ENCODE measurements at places on chromosomes 7 and 10.

GRCh38 chr10:75293446-75293820, 57.7 kb upstream of the COMTD1 start:
- DNase-seq = no peak

GRCh38 chr10:70913893-70914240, 25.5 kb upstream of the PCBD1 start:
- DNase-seq = no peak

GRCh38 chr7:139169816-139170215, 60.3 kb upstream of the ZC3HAV1 start:
- no peak for DNase-seq

DNA sequence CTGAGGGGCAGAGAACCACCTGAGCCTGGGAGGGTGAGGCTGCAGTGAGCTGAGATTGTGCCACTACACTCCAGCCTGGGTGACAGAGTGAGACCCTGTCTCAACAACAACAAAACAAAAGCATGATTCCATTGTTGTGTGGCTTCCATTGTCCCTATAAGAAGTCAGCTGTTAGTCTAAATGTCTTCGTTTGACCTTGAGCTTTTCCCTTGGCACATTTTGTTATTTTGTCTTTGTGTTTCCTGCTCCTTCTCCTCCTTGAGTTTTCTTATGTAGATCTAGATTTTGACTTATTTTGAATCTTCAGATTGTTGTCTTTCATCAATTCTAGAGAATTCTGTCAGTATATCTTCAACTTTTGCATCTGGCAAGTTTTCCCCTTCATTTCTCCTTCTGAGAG, 13.6 kb upstream of the JAKMIP3 start:
- DNase-seq = no peak

DNA sequence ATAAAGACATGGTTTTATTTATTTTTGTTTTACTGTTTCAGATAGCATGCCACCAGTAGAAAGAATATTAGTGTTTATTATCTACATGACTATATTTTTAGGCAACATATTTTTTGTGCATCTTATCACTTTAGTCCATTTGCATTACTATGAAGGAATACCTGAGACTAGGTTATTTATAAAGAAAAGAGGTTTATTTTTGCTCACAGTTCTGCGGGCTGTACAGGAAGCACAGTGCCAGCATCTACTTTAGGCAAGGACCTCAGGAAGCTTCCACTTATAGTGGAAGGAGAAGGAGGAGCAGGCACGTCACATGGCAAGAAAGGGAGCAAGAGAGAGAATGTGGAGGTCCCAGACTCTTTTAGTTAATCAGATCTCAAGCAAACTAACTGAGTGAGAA, 5.7 kb downstream of the CAV2 start:
- DNase-seq = no peak

GRCh38 chr10:88066876-88067275, 203.5 kb downstream of the PTEN start:
- no peak for DNase-seq

DNA sequence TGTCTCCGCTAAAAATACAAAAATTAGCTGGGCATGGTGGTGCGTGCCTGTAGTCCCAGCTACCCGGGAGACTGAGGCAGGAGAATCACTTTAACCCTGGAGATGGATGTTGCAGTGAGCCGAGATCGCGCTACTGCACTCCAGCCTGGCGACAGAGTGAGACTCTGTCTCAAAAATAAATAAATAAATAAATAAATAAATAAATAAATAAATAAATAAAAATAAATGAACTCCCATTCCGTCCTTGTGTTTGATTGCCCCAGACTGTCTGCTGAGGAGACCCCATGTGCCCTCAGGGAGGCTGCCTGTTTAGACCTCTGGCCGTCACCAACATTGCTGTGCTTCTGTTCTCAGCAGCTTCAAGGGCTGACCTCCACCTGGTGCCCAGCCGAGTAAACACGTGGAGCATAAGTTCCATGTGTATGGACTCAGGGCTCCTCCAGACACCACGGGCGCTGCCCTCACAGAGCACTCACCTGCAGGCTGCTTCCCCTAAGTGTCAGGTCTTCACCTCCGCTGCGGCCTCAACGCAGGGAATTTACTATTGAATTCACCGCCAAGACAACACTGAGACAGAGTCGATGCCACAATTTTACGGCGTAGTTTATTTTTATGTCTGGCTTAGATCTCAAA, 32.0 kb downstream of the VOPP1 start:
- DNase-seq = no peak

GRCh38 chr10:2414039-2414438, 653.3 kb upstream of the PFKP start:
- no peak for DNase-seq

- no peak for DNase-seq
These were observed 211.9 kb downstream of the ELFN1 start for GRCh38 chr7:1881946-1882345.

DNA sequence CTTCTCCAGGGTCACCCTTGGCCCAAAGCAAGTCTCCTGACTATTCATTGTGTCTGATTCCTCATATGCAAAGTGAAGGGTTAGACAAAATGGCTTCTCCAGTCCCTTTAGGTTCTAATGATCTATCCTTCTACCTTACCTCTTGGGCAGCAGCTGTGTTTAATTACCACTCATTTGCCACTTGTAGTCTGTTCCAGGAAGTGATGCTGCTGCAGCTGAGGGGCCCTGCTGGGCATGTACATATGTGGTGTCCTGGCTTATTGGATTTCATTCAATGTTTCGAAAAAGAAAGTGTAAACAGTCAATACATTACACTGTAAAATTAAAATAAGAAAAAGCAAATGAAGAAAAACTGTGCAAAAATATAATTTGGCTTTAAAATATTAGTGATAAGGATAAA, 36.6 kb downstream of the SCIN start:
- DNase-seq = no peak

GRCh38 chr10:27844223-27844622, 98.6 kb upstream of the MKX start:
- no peak for DNase-seq

- DNase-seq = no peak
These were observed 94.5 kb downstream of the KIF20B start for GRCh38 chr10:89795840-89796239.

DNA sequence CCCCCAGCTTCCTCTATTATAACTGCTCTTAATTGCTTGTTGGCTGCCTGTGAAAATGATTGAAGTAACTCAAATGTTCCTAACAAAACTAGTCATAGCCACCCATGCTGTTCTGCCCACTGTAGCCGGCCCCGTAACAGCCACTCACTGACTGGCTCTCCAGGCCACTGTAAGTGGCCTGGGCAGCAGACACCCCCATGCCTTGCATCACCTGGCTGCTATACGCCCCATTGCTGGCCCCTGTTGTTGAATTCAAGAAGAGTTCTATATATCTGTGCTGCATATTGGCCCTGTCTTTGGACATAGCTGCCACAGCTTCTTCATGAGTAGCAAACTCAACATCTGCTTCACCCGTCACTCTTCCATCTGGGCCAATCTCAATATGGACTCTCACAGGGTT, 15.1 kb downstream of the FXYD4 start:
- no peak for DNase-seq

- no peak for DNase-seq
These were observed 440.3 kb upstream of the TPK1 start for GRCh38 chr7:145276118-145276517.

GRCh38 chr10:27986821-27987220, 12.1 kb downstream of the ODAD2 start:
- no peak for DNase-seq

- no peak for DNase-seq
These were observed 5.7 kb downstream of the HOXA5 start for GRCh38 chr7:27137640-27138315.

DNA sequence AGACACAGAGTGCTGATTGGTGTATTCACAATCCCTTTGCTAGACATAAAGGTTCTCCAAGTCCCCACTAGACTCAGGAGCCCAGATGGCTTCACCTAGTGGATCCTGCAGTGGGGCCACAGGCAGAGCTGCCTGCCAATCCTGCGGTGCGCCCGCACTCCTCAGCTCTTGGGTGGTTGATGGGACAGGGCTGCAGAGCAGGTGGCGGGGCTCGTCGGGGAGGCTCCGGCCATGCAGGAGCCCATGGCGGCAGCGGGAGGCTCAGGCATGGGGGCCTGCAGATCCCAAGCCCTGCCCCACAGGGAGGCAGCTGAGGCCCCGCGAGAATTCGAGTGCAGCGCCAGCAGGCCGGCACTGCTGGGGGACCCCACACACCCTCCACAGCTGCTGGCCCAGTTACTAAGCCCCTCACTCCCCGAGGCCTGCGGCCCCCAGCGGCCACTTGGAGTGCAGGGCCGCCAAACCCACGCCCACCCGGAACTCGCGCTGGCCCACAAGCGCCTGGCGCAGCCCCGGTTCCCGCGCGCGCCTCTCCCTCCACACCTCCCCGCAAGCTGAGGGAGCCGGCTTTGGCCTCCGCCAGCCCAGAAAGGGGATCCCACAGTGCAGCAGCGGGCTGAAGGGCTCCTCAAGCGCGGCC, 7.7 kb upstream of the BET1 start:
- no peak for DNase-seq

- DNase-seq = no peak
These were observed 22.8 kb downstream of the VPS26A start for GRCh38 chr10:69146759-69147158.
